ENCODE measurements at places on chromosomes 12 and 14. TPM values are rescaled to one million over a fixed set of nuclear protein-coding genes. Genes with fewer than 3 reads are reported as not detected.
A peak's percentile ranks its signal among the peaks of the same experiment; 100 is the strongest.

- no peak for DNase-seq
Measured at GRCh38 chr12:13211191-13211858, 14.8 kb downstream of the EMP1 start.

GRCh38 chr14:100093319-100093718 is 28.1 kb downstream of the EVL start:
- no peak for DNase-seq

DNA sequence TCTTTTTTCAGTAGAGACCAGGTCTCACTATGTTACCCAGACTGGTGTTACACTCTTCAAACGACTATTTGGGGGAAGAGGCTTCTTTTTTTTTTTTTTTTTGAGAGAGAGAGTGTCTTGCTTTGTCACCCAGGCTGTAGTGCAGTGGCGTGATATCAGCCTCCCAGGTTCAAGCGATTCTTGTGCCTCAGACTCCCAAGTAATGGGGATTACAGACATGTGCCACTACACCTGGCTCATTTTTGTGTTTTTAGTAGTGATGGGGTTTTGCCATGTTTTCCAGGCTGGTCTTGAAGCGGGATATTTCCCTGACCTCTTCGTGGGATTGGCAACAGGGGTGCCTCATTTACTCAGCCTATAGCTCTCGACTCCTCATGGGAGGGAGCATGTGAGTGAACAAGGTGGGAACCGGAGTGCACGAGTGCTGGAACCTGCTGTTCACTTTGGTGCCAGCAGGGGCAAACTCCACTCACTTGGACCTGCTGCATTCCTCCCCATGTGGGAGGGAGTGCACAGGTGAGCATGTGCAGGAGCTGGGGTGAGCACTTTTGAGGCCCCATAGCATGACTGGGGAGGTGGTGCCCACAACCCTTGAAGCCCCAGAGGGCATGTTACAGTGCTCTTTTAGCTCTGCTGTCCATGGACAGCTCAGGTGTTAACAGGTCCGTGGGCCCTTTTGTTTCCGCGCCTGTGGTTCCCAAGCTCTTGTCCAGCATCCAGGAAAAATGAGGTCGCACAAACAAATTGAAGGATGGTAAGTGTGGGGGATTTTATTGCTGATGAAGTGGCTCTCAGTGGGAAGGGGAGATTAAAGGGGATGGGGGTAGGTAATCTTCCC is 79.1 kb upstream of the HECTD1 start:
- DNase-seq = peak; percentile 40

DNA sequence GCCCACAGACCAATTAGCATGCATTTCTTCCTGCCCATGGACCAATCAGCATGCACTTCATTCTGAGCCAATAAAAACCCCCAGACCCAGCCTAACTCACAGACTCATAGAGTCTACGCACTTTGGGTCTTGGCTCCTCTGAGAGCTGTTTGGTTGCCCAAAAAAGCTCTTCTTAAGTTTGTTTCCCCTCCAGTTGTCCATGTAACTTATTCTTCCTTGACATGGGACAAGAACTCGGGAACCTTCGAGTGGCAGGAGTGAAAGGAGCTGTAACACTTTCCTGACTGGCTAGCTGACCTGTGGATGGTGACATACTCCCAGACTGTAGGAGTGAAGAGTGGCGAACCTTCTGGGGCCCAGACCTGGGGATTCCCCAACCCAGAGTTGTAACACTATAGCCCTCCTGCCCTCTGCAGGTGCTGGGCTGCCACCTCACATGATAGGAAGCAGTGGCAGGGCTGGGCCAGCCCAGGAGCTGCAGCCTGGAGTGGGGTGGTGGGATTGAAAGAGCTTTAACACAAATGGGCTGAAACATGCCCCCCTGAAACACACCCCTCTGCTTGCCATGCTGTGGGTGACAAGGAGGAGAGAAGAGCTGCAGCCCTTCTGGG is 4.4 kb upstream of the BTBD7 start:
- no peak for DNase-seq

DNA sequence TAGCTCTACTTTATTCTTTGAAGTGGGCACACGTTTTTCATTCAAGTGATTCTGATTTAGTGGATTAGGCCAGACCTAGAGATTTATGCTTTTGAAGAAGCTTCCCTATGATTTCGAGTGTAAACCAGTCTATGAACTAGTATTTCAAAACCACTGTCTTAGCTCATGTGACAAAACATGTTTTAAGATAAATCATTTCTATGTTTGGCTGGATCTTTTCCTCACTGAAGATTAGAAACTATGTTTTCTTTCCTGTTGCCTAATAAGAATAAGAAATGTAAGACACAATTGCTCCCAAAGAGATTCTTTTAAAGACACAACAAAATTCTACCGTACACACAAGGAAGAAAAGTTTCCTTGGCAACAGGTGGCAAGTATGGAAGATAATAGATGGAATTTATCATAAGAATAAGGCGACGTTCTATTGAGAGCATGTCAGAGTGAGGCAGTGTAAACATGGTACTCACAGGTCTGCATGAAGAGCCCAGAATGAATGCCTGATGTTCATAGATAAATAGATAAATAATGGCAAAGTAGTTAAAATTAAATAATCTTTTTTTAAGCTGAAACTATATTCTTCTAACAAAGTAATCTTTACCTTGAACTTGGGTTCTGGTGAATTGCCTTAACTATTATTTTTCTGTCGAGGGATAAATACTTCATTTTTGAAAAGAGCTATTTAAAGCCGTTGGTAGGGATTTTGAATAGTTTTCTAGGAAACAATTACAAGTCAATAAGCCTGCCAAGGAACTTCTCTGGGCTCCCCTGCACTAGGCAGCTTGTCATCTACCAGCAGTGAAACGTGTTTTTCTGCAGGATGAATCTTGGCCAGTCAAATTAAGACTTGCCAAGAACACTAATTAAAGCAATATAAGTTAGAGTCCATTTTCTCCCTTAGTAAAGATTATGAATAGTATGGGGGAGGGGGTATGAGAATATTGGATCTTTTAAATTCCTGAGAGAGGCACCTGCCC is 34.1 kb upstream of the C12orf75 start:
- no peak for DNase-seq

- no peak for DNase-seq
Measured at GRCh38 chr12:12206776-12207388, 60.0 kb downstream of the LRP6 start.

DNA sequence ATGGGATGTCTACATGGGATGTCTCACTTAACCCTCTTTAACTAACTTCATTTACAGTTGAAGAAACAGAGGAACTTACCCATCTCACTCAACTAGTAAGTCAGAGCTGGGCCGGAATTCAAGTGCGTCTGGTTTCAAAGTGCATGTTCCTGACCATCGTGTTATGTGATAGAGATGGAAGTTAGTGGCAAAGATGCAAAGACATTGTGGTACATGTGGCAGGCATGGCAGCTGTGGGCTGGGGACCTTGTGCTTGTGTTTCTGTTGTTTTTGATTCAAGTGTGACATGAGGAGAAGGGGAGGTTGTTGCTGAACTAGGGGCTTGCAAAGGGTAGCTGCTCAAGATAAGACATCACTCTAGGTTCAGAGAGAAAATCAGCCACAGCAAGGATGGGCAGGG is 2.3 kb upstream of the KRT74 start:
- no peak for DNase-seq

- DNase-seq = no peak
Measured at GRCh38 chr12:99553461-99553860, 94.1 kb upstream of the GARIN6 start.

DNA sequence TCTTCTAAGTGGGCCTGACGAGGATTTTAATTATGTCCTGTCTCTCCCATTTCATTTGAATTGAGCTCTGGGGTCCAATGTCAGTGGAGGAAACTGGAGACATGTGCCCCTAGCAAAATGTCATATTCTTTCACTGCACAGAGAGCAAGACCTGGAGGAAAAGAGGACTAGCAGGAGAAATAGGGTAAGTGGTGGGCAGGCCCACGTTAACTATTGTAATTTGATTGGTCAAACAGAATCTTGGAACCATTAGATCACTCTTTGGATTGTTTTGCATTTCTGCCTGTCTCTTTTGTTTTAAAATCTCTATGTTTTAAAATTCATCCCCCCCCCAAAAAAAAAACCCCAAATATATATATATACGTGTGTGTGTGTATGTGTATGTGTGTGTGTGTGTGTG is 113.9 kb upstream of the PELI2 start:
- DNase-seq = no peak

DNA sequence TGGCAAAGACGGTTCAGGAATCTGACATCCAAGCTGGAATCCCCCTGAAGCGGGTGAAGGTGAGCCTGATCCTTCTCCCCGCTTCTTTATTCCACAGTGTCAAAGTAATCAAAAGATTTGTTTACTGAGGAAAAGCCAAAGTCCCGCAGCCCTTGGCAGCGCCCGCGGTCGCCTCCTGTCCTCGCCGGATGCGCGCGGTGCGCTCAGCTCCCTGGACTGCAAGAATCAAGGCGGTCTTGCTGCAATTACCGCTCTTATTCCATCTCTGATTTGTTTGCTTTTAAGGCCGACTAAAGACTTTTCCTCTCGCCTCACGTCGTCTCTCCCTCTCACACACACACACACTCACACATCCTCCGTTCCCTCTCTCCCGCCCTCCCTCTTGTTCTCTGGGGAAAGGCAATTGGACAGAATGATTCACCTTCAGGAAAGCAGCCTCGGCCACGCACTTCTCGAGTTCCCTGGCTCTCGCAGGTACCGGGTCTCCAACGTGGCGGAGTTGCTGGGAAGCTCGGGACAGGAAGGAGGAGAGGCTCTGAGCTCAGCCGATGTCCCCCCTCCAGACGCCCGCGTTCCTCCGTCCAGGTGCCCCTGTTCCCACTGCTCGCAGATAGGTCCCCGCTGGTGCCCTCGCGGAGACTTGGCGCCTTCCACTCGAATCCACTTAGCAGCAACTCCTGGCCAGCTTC is 68.6 kb upstream of the USP15 start:
- DNase-seq = no peak

- no peak for DNase-seq
Measured at GRCh38 chr14:95505030-95505589, 11.3 kb downstream of the SYNE3 start.

DNA sequence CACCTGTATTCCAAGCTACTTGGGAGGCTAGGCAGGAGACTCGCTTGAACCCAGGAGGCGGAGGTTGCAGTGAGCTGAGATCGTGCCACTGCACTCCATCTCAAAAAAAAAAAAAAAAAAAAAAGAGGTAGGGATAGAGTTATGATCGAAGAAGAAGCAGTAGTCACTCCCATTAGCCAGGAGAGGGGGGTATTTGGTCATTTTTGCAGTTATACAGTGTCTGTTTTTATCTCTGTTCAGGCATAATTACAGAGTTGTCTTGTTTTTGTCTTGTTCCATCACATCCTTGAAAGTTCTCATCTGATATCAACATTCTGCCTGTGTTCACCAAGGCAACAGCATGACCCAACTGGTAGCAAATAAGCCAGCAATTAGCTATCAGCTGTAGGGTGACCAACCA is 98.5 kb upstream of the TMPO start:
- DNase-seq = peak; percentile 77

GRCh38 chr12:69929531-69929930 is 104.5 kb downstream of the MYRFL start:
- DNase-seq = no peak

DNA sequence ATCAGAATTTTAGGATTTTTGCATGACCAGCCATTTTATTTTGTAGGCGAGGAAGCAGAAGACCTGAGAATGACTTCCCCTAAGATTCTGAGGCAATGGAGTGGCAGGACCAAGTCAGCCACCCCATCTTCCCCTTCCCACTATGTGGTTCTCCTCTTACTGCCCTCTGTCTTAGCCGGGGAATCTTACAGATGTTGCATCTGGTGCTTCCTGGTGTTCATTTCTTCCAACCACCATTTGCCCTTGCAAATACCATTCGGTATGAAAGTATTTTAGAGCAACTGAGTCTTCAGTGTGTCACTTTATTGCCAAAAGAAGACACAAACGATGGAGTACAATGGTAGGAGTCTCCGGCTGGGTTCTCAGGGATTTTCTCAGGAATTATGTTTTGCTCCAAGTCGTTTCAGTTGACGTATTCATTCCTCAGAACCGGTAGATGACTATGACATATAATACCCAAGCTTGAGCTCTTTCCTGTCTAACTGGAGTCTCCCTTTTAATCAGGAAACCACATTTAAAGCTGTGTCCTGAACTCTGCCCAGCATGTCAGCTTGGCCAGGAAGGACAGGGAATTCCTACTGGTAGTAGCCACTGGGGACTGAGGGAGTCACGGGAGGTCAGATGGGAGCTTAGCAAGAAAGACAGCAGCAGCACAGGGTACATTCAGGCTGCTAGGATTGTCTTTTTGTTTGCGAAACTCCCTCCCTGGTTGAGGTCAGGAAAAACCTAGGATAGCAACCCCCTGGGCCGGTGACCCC is 87.0 kb downstream of the SAMD4A start:
- peak; percentile 61 for DNase-seq

GRCh38 chr14:96826818-96827217 is 29.6 kb downstream of the VRK1 start:
- no peak for DNase-seq

GRCh38 chr12:8078398-8078797 is 3.7 kb upstream of the NECAP1 start:
- DNase-seq = peak; percentile 61

DNA sequence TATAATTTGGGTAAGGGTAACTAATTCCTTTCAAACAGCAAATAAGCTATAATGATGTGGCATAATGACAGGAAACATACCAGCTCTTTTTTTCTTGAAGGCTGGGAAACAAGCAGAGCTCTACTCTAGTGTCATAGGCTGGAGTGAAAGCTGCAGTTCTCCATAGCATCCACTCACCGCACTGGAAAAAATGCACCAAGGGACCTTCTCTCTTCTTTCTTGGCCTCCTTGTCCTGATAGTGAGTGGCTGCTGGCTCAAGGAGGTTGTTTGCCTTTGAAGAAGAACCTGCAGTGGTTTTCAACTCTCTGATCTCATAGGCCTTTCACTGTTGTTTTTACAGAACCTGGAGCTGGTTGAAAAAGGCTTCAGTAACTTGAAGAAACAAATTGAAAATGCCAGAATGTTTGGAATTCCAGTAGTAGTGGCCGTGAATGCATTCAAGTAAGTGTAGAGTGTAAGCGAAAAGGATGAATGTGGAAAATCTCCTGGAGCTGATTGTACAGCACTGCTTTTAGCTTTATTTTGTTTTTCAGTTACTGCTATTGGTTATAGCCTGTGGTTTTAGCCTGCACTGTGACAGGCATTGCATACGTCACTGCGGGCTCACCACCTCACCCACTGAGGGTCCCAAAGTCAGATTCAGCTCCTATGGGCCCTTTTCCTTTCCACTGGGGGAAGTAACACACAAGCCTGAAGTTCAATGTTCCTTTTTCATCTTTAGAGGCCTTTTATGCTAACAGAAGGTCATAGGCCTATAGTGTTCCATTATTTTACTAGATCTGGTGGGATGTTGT is 17.2 kb upstream of the AKAP5 start:
- DNase-seq = no peak

Gene DAO
- not detected for total RNA-seq

Gene MUCL1
- not detected for total RNA-seq

Gene DDIT3
- total RNA-seq = 103 TPM

Gene SLC39A5
- not detected for total RNA-seq

Gene CLEC6A
- 0.29 TPM for total RNA-seq

Gene MLF2
- 134 TPM for total RNA-seq
